ENCODE measurements at places on chromosomes 16 and 17.

GRCh38 chr17:68197997-68198930 lies 49.6 kb upstream of the AMZ2 start:
- DNase-seq: no peak

- DNase-seq: no peak
These were observed 868 bp downstream of the KCNJ12 start for GRCh38 chr17:21376759-21377690.

DNA sequence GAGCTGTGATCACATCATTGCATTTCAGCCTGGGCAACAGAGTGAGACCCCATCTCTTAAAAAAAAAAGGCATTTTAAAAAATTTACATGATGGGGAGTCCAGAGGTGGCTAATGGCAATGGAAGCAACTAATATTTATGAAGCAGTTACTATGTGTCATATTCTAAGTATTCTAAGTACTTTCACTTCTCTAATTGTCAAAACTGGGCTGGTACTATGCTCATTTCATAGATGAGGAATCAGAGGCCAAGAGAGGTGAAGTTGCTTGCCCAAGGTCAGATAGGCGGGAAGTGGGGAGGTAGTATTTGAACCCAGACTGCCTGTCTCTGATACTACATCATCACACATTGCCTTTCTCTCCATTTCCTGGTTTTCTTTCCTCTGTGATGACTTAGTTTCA lies 50.7 kb downstream of the SLC5A11 start:
- no peak for DNase-seq

- peak; percentile 32 for DNase-seq
These were observed 31.5 kb upstream of the SHISA9 start for GRCh38 chr16:12869698-12870427.

DNA sequence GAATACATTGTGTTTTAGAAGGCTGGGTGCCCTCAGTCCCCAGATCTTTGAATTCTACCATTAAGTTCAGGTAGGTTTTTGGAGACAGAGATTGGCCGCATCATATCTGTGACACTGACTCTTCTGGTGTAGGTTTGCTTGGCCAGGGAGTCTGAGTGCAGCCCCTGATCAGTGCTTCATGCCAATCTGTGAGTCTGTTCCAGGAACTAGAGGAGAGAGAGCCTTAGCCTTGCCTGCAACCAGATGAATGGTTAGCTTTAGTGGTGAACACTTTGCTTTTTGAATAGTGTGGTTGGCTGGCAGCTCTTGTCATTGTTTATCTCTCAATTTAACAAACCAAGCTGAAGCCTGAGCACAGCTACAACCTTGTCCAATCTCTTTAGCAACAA lies 87.8 kb downstream of the PLXDC1 start:
- DNase-seq: no peak

DNA sequence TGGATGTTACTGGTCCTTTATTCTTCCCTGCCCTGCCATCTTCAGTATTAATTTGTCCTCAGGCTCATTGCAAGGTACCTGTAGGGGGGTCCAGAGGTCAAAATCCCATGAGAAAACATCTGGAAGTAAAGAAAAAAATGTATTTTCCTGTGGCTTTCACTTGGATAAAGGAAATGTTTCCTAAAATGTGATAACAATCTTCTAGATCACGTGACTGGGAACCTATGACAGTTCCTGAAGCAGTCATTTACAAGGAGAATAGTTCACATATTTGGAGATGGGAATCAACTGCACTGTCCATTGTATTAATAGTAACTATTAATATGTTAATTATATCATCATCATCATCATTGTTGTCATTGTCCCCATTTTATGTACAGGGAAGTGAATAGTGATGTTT lies 915.1 kb upstream of the EEF2KMT start:
- DNase-seq: no peak

DNA sequence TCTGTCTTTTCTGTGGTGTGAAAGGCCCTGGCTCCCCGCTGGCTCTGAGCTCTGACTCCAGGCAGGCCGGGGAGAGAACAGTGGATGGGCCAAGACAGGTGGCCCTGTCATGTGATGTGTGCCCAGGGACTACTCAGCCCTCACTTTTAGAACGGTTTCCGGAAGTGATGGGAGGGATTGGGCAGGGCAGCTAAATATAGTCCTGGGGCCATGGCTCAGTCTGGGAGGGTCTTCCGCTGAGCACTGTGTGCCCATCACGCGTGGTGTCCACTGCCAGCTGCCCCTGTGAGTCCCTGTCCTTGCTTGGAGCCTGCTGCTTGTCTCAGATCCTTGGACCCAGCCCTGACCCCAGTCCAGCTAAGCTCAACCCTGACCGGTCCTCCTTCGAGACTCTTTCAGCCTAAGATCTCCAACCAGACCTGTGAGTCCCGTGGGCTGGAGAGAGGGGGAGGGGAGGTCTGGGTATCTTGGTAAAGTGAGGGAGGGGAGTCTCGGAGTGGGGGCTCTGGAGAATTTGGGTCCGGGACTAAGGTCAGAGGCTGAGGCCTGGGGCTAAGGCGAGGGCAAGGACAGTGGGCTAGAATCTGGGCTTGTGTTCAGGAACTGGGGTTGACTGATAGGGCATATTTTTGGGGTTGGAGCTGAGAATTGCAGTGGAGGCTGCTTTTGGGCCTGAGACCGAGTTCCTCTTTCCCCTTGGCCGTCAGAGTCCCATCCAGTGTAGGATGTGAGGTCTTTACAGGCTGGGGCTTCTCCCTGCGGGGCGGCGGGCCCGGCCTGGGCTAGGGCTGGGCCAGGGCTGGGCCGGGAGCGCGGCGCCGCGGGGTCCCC lies at the start of gene TRIM72:
Gene TRIM72 (plus strand): TSS at position 243 of the 831 bp plus-strand sequence. CDS start 620 bp downstream, outside the sequence.
- no peak for DNase-seq

- DNase-seq: no peak
These were observed 223.1 kb upstream of the CDH5 start for GRCh38 chr16:66143415-66143814.

- DNase-seq: no peak
These were observed 85.1 kb downstream of the WWOX start for GRCh38 chr16:78184238-78185183.

DNA sequence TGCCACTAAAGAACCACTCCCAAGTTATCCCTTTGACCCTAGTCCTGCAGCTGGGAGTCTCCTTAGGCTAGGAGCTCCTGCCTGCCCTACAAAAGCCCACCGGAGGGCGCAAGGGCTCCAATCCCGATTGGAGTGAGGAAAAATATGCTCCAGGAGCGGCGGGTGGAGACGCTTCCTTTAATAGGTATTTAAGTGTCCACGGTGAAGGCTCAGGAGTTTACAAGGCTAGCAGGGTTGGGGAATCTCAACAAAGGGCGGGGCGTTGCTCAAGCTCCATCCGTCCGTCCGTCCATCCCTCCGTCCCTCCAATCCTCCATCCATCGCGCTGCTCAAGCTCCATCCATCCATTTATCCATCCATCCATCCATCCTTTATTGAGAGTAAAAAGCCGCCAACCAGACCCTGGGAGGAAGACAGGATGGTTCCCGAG lies 556 bp upstream of the SPNS1 start:
- peak; percentile 54 for DNase-seq

- DNase-seq: no peak
These were observed 639 bp upstream of the TRIM65 start for GRCh38 chr17:75897160-75898019.

DNA sequence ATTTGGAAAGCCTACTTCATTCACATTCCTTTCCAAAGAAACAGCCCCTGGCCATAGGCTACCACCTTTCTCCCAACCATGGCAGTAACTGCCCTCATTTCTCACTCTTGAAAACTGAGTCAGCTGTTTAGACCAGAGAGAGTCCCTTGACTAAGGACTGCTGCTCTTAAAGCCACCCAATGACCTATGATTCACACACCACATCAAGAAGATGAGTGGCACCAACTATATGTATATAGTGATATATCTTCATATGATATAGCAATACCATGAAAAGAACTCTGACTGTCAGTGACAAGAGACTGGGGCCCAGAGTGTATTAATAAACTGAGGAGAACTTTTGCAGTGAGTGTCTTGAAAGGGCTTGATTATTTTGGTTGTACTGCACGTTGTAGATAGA lies 404.5 kb upstream of the ASIC2 start:
- DNase-seq: no peak

DNA sequence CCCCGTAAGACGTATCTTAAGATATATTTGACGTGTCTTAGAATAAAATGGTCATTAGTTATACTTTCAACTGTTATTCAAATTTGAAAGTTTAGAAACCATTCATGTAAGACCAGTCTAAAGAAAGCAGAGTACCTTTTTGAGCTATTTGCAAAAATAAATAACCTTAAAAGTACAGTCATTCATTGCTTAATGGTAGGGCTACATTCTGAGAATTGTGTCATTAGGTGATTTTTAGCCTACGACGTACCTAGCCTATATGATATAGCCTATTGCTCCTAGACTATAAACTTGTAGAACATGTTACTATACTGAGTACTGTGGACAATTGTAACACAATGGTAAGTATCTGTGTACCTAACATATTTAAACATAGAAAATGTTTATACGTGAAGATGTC lies 139.2 kb downstream of the PHKB start:
- no peak for DNase-seq

DNA sequence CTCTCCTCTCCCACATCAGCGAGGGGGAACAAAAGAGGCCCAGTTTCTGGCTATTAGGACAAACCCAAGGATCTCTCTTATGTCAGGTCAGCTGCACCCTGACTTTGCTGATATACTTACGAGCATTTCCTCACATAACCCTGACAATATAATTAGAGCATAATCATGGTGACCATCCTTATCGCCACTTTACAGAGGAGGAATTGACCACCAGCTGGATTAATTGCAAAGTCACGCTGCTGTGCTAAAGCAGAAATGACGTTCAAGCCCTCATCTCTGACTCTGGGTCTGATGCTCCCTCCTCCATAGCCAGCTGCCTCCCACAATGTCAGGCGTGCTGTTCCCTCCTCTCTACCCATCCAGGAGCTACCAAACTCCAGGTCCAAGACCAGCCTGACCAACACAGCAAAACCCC lies 42.6 kb downstream of the TRARG1 start:
- peak; percentile 72 for DNase-seq

- no peak for DNase-seq
These were observed 2.9 kb upstream of the NAGS start for GRCh38 chr17:44001461-44001920.

DNA sequence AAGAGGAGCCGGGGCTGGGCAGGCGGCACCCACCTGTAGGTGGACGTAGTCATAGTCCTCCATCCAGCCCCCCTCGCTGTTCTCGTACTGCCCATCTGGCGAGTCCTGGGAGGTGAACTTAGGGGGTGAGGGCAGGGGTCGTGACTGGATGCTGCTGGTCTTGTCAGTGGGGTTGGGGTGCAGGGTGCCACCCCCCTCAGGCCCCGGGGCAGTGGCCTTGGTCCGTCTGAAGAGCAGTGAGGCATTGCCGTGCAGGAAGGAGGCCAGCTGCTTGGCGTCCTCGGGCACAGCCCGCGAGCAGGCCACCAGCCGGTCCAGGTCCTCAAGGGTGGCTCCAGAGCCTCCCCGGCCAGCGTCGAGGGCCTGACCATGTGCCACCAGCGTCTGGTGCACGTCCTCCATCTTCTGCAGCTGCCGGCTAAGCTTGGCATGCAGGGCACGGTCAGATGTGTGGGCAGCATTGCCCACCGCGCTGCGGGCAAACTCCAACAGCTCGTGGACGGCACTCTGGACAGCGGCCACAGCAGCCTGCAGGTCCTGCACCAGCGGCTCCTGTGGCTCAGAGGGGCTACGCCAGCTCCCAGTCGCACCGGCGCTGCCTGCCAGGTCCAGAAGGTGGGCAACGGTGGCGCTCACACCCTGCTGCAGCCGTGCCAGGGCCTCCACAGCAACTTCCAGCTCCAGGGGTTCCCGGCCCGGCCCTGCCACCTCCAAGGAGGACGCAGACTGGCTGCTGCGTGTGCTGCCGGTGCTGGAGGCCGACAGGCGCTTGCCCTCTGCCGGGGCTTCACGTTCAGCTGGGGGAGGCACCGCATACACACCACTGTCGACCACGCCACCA lies 16.3 kb downstream of the CTRB1 start:
- DNase-seq: no peak

- no peak for DNase-seq
These were observed 8.5 kb upstream of the JPH3 start for GRCh38 chr16:87593710-87594258.

DNA sequence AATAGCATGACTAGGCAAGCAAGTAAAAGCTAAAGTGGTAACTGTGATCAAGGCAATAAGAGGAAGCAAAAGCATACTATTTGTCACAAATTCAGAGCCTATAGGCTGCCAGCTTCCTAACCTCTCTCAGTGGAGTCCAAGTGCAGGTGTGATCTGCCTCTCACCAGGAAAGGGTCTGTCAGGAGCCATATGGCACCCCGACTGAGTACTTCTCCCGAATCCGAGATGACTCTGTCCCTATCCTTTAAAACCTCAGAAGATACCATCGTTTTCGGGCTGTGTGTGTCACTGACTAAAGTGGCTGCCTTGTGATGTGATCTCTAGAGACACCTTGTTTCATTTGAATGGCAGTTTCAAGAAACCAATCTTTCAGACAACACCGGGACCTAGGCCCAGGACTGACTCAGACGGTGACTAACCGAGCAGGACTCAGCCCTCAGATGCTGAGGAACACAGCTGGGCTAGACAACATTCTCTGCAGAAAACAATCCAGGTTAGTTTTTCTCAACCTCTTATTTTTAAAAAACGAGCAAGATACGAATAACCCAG lies 63.6 kb downstream of the SMG6 start:
- no peak for DNase-seq

GRCh38 chr17:47831934-47832327 lies 461 bp downstream of the LRRC46 start:
- DNase-seq: no peak

DNA sequence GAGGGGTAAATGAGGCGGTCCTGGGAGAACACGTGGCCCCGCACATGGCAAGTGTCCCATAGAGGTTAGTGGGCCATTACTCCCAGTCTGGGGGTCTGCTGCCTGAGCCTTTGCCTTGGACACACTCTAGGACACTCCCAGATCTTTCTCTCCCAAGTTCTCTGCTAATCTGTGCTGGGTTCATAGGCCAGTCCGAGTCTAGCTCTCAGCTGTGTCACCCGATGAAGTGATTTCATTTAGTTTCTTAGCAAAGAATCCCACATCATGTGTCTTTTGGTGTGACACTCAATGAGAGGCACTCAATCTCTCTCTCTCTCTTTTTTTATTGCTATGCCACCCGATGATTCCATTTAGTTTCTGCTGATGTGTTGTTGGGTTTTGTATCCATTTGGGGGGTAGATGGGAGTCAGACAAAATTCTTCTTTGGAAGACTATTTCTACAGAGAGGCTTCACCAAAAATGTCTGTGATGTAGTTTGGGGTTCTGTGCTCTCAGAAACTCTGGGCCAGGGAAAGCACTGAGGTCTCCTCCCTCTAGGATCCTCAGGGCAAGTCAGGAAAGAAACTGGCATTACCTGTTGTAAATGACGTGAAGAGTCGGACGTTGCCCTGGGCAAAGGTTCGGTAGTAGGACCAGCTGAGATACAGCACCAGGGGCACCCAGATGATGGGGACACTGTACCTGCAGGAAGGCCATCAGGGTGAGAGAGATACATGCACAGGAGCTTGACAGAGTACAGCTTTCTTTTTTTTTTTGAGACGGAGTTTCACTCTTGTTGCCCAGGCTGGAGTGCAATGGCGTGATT lies 25.2 kb upstream of the MLKL start:
- no peak for DNase-seq

DNA sequence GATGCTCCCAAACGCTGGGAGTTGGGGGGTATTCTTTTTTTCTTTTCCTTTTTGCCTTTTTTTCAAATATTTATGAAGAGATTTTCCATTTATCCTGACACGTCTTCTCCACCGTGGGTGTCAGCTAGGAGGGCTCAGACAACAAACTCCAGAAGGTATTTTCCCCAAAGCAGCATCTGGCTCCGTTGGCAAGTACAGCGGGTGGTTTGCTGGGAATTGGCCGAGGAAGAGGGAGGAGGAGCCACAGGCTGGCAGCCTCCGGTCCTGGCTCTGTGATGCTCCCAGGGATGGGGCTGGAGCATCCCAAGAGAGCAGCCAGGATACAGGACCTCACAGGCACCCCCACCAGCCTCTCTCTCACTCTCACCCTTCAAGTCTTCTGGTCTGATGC lies 10.9 kb upstream of the CACNG4 start:
- DNase-seq: no peak
